ENCODE measurements at places on chromosomes 2 and 18.
A peak's percentile ranks its signal among the peaks of the same experiment; 100 is the strongest.

DNA sequence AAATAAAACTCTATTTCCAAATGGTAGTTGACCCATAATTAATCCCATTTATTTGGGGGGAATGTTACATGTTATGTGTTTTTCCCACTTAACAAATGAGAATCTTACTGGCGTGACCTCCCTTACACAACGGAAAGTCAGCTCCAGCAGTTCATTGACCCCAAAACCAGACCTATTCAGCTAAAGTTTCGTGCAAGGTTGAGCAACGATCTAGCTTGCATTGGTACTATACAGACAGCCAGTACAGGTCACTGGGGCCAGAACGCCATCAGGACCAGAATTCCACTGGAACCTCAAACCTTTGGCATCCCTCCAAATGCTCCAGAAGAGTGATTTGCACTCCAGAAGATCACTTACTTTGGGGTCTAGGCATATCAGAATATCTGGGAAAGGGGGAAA is 6.8 kb upstream of the CTAGE1 start:
- no peak for DNase-seq

- no peak for DNase-seq
Observed at GRCh38 chr2:7620255-7620654, 703.0 kb downstream of the RNF144A start.

DNA sequence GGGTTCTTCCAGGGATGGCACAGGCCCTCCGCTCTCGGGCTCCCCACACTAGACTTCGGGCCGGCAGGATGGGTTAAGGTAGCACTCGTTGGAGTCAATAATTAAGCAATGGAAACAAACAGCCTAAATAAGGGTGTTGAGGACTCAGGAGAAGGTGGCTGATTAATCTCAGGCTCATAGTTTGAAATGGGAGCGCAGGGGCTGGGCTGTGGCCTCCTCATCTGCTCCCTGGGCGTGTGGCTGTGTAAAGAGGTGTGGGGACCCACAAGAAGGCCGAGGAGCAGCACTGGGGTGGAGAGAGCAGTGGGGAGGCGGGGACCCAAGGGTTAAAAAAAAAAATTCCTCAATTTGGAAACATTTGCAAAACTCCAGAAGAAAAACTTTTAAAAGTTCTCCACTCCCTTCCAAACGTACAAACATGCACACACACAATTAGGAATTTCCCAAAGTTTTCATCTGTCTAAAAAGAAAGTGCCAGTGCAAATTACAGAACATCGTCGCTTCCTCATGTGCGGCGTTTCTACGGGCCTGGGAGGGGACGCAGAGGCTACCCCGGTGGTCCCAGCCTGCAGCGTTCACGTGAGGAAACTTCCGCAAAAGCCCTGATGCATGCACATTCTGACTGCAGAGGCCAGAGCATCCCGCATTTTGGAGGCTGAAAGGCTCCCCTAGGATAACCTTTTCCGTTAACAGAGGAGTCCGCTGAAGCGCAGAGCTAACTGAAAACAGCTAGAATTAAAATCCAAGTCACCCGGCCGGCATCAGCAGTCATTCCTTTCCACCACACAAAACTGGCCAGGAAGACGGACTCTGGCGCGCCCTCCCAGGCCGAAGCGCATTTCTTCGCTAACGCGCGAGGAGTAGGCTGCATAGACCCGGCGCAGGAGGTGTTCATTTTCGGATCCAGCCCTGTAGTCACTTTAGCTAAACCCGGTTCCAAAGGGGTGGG is 1.0 kb upstream of the TUBB6 start:
- no peak for DNase-seq

DNA sequence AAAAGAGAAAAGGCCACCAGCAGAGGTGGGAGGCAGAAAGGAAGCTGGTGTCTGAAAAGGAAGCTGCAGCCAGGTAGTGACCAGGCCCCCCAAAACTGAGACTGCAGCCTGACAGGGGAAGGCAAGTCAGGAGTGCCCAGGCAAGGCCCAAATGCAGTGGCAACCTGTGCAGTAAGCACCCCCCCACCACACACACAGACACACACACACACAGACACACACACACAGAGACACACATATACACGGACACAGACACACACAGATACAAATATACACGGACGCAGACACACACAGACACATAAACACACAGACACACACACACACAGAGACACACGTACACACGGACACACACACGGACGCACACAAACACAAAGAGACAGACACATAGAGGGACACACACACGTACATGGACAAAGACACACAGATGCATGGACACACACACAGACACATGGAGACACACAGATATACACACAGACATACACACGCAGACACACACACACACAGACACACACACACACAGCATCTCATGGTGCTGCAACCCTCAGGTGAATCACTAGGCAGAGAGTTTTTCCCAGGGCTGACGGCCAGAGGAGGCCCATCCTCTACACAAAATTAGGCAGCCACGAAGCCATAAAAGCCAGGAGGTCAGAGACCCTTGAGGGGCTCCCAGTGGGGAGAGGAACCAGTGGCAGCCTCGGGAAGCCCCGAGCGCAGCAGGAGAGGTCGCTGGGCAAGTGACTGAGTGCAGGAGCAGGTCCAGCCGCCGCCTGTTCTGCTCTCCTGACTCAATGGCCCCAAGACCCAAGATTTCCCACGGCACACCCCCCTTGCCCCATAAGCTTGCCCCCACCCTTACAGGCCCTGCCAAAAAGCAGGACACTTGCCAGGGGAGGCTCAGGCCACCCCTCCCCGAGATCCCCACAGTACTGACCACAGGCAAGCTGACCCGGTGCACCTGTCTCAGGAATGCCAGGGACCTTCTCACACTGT is 6.3 kb downstream of the SDC1 start:
- DNase-seq: no peak

DNA sequence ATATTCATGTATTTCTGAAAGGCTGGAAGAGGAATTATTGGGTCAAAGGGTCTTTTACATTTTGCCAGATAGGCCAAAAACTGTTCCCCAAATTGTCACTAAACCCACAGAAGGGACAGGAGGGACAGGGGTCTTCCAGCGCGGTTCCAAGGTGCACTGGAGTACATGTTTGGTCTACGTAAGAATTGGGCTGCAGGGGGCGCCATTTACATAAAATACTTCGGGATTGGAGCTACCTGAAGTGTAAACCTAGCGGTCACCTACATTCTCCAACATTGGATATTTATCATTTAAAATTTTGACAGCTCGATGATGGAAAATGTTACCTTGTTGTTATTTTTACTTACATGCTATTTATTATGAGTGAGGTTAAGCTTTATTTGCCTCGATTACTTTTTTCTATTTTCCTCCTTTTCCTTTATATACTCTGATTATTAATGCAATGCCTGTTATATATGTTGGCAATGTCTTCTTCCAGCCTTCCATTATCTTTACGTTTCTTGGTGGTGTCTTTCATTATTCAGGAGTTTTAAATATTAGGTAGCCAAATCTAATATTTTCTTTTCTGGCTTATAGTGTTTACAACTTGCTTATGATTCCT is 43.0 kb upstream of the RAB6C start:
- peak; percentile 19 for DNase-seq

GRCh38 chr18:53710080-53710479 is 514.4 kb downstream of the MBD2 start:
- DNase-seq: no peak

DNA sequence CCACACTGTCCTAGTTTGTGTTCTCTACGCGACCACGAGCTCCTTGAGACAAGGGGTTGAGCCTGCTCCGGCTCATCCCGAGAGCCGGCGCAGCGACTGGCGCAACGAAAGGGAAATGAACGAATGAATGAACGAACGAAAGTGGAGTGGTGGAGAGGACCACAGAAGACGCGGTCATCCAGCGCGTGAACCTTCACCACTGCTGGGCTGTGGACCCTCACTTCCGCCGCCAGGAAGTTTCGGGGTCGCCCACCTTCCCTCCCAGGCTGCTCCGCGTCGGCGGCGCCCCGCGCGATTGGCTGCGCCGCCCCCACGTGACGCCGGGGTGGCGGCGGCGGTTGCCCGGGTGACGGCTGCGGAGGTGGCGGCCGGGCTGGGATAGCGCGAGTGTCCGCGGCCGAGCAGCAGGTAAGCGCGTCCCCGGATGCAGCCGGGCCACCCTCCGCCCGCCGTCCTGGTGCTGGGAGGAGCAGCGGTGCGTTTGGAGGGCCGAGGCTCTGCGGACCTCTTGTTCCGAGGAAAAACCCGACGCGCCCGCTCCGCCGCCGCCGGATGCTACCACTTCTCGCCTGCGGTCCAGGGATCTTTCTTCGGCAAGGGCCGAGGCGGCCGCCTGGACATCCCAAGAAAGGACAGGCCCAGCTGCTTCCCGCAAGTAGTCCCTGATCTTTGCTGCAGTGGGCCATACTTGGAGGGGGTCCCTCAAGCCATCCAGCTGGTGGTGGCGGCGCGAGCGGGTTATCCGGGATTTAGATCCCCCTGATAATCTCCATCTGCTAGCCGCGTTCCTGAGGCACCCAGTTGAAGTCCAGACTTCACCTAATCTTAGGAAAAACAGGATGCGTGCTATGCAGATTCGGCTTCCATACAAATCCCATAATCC is at the start of gene ARMC9:
ARMC9 (plus strand) TSS at position 341 of the 883 bp plus-strand sequence. CDS start 7,608 bp downstream, outside the sequence.
- peak; percentile 68 for DNase-seq

DNA sequence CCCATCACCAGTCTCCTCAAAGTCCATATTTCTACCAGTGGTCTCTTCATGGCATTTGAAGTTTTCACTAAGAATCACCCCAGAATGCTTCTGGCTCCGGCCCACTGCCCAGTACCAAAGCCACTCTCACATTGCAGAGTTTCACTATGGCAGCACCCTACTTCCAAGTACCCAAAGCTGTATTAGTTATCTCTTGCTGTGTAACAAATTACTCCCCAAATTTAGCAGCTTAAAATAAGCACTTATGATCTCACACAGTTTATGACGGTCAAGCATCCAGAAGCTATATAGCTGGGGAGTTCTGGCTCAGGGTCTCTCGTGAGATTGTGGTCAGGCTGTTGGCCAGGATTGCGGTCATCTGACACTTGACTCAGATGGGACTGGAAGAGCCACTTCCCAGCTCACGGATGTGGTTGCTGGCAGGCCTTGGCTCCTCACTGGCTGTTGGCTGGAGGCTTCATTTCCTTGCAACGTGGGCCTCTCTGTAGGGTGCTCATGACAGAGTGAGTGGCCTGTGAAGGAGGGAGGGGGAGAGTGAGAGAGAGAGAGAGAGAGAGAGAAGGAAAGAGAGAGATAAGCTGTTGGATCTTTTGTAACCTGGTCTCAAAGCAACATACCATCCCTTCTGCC is 189.5 kb downstream of the CTIF start:
- no peak for DNase-seq

GRCh38 chr2:171835386-171835785 is 58.7 kb downstream of the SLC25A12 start:
- DNase-seq: no peak

DNA sequence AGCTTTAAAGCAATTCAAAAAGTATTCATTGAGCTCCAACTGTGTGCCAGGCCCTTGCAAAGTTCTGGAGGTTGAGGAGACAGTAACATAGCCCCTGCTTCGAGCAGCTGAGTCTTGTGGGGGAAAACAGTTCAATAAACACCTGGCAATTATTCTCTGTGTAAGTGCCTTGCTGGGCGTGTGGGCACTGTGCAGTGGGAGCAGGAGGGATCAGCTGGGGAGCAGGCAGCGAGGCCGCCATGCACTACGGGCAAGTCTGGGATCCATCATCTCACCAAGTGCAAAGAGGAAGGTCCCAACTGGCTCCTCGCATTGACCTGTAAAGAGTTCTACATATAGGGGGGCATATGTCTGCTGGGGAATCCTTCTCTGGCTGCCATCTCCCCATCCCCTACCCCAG is 342.2 kb upstream of the HS6ST1 start:
- no peak for DNase-seq

- DNase-seq: no peak
Observed at GRCh38 chr18:617970-618504, 21.2 kb downstream of the CLUL1 start.

DNA sequence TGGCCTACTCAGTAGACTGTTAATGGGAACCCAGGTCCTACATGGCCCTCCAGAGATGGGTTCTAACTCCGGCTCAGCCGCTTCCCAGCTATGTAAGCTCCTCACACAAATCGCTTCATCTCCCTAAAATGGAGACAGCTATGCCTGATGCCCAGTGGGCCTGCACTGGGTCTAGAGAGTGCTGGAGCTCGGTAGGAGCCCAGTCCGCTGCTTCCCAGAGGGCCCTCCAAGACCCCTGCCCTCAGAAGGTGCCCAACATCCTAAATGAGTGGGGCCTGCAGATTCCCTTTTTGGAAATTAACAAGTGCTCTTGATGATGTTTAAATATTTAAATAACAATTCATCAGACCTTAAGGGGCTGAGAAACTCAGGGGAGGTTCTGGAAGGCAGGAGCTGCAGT is 47.1 kb downstream of the HS1BP3 start:
- no peak for DNase-seq

DNA sequence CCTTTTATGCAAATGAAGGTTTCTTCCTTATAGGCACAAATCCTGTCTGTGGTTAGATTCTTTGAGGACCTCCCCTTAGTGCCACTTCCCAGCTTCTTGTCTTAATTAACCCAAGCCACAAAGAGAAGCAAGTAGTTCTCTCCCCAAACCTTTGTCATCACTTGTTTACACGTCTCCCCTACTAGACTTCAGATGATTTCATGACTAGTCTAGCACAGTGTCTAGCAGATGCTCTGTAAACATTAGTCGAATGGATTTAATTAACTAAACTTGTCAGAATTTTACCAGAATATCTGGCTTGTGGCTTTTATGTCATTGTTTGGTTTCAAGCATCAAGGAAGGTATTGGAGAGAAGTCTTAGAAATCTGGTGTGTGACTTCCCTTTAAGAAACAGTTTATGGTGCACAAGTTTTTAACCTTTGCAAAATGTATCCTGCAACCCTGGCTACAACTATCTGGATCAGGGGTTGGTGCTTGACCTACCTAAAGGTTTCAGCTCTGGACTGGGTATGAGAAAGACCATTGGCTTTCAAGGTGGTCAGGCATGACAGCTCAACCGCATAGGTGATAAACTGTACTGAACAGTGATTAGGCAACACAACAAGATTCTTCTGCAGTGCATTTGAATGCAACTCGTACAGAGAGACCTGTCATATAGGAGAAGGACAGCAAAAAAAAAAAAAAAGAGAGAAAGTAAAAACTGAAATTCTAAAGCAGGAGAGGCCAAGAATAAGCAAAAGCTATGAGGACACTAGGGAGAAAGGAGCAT is 93.2 kb upstream of the CCDC150 start:
- DNase-seq: no peak

- DNase-seq: no peak
Observed at GRCh38 chr2:23452372-23452771, 67.4 kb downstream of the KLHL29 start.

DNA sequence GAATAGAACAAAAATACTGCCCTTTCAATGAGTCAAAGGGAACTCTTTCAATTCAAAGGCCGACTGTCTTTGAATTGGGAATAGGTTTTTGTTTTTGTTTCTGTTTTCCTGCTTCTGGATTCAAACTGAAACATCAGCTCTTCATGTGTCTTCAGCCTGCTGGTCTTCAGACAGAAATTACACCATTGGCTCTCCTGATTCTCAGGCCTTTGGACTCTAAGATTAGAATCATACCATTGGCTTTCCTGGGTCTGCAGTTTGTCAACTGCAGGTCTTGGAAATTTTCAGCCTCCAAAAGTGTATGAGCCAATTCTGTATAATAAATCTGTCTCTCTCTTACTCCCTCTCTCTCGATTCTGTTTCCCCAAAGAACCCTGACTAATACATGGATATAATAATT is 31.1 kb downstream of the CTLA4 start:
- DNase-seq: no peak

All from activated CD8-positive, alpha-beta memory T cell treated with anti-CD3 and anti-CD28 coated beads for 1 hour (primary cell).